ENCODE measurements at places on chromosomes 6 and 20. TPM values are rescaled to one million over a fixed set of nuclear protein-coding genes. Genes with fewer than 3 reads are reported as not detected.

The MUCL3 gene
- total RNA-seq: not detected

The FOXS1 gene
- 0.39 TPM for total RNA-seq

The CALHM5 gene
- total RNA-seq: 1.4 TPM

The GSTA2 gene
- not detected for total RNA-seq

The SPATA25 gene
- 0.51 TPM for total RNA-seq

The MED23 gene
- 28.6 TPM for total RNA-seq

The ABRACL gene
- total RNA-seq: 25.0 TPM

The BPIFB2 gene
- total RNA-seq: not detected

The IL17F gene
- not detected for total RNA-seq

The TMEM200A gene
- under 0.01 TPM for total RNA-seq

The HEBP2 gene
- total RNA-seq: 10.5 TPM

The RNF39 gene
- total RNA-seq: not detected

The CAGE1 gene
- 0.13 TPM for total RNA-seq

The VGLL2 gene
- not detected for total RNA-seq

The IP6K3 gene
- not detected for total RNA-seq

The ECT2L gene
- not detected for total RNA-seq

The ZDHHC14 gene
- 19.5 TPM for total RNA-seq
